ENCODE measurements at places on chromosomes 2 and 18.

GRCh38 chr18:55086906-55087305 lies 127.6 kb upstream of the CCDC68 start:
- DNase-seq: no peak

DNA sequence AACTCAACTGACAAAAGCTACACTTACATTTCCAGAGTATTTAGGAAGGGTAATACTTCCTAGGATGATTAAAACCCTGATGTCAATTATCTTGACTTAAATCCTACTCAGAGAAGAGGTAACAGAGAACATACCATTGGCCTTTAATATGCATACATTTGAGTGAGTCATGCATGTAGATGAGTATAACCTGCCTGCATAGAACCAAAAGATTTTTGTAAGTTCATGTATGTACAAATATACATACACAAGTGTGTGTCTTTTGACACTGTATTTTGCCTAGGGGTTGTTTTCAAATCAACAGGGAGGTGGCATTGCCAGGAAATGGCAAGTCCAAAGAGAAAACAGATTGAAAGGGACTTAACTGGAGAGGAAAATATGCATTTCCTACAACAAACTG lies 6.1 kb downstream of the BMP10 start:
- no peak for DNase-seq

DNA sequence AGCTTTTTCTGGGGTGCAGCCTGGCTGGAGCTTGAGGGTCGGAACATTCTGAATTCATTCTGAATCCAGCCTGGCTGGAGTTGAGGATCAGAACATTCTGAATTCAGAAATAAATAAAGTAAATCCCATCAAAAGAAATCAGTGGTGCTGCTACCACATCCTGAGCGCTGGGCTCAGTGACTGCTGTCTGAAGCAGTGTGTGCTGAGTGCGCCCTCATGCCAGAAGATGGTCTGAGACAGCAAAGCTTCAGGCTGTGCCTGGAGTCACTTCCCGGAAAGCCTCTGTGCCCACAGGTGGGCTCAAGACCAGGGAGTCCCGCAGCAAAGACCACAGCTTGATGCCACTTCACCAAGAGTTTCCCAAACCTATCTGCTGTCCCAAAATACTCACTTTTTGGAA lies 187.9 kb downstream of the VAPA start:
- DNase-seq: no peak

DNA sequence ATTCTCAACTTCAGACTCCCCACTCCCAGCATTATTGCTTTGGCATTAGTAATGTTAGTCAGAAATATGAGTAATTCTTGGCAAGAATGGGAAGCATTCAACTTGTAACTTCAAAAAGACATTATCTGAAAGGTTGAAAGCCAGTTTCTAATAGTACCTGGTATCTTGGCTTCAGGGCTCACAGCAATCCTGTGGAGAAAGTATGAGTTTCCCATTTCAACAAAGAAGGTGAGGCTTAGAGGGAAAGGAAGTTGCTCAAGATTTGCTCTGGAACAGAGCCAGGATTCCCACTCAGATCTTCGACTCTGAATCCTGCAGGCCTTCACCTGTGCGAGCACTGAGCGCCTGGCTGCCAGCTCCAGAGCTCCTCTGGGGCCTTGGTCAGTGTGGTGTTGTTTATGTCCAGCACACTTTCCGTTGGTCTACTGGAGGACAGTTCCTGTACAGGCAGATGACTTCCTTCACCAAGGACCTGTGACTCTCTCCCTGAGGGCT lies 136.1 kb downstream of the MCFD2 start:
- DNase-seq: no peak

- DNase-seq: no peak
Measured at GRCh38 chr2:216189410-216189809, 80.3 kb downstream of the XRCC5 start.

- no peak for DNase-seq
Measured at GRCh38 chr2:142270291-142270690, 139.5 kb upstream of the LRP1B start.

DNA sequence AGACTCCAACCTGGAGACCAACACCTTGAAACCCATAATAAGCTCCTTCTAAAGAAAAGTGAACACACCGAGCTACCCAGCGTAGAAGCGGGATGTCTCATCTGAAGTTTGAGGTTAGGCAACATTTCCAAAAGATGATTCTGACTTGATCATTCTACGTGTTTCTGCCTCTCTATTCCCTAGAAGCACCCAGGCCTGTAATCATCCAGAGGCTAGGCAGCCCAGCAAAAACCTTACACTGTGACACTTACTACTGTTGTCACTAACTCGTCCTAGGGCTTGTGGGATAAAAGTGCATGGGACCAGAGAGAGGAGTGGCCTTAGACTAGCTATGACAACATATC lies 1.4 kb downstream of the ZBTB14 start:
- DNase-seq: no peak

GRCh38 chr2:105278654-105279053 lies 37.1 kb downstream of the GPR45 start:
- DNase-seq: no peak

DNA sequence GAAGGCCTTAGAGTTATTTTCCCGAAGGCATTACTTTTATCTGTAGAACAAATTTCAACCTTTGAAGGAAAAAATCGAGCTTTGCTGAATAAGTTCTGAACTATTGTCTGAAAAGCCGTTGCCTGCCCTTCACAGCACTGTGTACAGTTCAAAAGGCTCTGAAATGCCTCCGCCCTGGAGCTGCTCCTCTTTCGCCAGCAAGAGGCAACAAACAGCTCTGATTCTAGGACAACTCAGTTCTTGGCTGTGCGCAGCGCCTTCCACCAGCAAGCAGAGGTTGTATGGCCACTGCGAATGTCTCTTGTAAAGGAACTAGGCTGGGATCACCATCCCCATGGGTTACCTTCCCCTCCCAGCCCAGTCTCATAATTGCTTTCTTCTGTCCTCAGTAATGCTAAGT lies 308.5 kb downstream of the GBX2 start:
- DNase-seq: no peak

- DNase-seq: no peak
Measured at GRCh38 chr2:237583385-237584295, 6.9 kb downstream of the RAB17 start.

DNA sequence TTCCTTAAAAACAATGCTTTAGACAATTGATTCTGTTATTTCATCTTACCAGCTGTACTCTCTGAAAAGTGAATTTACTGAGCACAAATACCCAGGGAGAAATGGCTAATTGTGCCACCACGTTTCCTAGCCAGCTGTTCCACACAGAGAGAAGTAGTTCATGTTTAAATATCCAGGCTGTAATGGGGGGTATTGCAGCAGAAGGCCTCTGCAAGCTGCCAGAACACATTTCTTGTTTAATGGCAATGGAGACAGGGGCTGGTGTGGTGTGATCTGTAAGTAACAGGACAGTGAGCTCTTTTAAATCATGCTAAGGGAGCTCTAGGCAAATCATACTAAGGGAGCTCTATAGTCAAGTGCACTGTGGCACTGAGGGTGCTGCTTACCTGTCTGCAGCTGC lies 809.2 kb downstream of the CNTNAP5 start:
- no peak for DNase-seq

DNA sequence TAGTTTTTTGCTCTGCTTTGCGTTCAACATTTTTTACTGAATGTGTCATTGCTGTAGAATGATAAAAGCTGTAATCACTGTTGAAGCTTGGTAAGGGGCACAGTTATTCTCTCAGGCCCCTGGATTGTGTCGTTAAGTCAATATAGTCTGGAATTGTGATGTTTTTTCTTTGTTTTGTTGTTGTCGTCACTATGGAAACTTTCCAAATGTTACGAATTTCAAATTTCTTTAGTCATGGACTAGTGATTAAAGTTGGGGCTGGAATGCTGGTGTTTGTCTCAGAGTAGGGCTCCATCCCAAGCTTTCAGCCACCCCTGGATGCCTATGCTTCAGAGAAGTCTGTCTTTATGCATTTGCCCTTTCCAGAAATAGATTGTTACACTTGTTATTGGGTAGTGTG lies 287.2 kb downstream of the CDH19 start:
- DNase-seq: no peak

GRCh38 chr2:198517976-198518375 lies 713.6 kb downstream of the PLCL1 start:
- no peak for DNase-seq

DNA sequence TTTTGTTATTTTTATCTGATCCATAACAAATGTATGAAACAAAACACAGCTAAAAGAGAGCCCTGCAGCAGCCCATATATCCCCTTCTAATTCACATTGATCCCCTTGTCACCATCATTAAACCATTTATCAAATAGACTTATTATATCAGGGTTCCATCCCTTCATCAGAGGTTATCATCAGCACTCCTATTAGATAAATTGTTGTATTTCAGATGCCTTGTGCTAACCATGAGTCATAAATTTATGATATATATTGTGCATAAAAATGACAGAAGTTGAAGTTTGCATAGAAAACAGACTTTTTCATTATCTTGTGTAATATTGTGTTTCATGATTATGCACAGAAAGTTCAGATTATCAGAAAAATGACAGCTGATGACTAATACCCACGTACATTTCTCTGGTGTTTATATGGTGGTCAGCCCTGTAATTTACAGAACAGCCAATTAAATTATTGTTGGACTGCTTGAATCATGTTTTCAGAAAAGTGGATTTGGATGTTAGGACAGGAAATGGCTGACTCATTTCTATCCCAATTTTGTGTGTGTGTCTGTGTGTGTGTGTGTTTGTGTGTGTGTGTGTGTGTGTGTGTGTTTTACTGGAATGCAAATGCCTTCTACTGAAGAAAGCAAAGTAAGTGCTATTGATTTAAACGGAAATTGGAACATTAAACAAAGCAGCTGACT lies 80.9 kb downstream of the PPP1R1C start:
- no peak for DNase-seq

DNA sequence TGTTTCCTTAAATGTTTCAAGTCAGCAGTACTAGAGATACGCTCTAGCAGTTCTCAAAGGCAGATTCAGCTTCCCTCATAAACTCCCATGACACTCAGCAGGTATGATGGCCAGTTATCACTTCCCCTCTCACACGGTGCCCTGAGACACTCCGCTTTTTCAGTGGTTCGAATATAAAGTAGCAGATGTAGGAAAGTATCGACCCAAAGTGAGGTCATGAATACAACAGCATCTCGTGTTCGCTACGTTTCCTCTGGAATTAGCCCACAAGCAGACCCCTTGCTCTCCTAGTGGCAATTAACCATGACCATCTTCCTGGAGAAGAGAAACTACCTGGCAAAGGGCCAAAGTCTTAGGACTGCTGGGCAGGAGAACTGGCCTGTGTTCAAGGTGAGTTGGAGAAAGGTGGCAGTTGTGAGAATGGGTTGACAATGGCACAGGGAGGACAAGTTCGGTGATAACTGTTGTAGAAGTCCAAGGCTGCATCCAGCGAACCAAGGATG lies 9.3 kb upstream of the AGBL5 start:
- no peak for DNase-seq

DNA sequence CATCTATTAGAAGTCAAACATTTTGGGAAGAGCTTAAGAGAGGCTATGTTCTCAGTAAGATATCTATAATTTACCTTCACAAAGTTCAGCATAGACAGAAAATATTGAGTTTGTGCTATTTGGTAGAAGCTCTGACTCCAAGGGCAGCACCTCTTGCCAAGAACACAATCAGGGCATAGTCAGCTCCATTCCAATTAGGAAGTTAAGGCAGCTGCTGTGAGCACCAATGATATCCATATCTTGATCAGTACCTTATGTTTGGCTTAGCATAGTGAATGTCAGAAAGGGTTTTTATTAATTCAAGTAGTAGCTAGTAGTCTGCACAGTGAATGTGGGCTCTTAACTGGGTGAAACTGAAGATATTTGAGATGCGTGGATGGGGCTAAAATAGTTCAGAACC lies 86.4 kb upstream of the SPRED2 start:
- DNase-seq: no peak

Data from stimulated activated naive CD4-positive, alpha-beta T cell treated with Interleukin-2 at 50 U/mL for 16 hours (primary cell).